ENCODE measurements at places on chromosomes 7 and 10.

GRCh38 chr10:209357-209756 is 74.1 kb downstream of the ZMYND11 start:
- no peak for DNase-seq

DNA sequence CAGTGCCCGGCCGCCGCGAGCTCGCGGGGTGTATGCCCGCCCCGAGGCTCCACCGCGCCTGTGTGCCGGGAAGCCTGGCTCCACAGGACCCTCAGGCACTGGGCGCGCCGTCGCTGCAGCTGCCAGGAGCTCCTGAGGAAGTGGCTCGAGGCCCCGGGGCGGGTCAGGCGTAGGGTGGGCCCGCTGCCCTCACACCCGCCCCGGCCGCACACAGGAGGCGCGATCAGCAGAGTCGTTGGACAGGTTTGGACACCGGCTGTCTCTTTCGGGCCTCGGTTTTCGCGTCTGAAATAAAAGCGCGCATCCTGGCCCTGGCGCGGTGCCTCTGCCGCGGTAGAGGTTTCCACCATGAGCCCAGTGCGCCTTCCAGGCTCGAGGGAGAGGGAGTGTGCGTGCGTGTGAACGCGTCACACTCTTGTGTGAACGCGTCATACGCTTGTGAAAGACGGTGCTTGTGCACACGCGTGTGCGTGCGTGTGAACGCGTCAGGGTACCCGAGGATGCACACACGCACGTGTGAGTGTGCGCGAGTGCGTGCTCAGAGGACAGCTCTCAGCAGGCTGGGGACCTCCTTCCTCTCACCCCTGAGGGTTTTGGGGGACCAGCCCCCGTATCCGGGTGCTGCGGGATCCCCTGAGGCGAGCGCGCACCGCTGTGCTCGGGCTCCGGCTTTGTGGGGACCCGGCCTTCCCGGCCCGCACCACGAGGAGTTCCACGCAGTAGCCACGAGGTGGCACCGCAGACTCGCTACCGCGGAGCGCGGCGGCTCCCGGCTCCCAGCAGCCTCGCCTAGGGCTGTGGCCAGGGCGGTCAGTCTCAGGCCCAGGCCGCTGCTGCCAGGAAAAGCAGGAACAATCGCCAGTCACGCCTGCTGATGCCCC is 83.8 kb downstream of the BMS1 start:
- DNase-seq = peak; percentile 64

DNA sequence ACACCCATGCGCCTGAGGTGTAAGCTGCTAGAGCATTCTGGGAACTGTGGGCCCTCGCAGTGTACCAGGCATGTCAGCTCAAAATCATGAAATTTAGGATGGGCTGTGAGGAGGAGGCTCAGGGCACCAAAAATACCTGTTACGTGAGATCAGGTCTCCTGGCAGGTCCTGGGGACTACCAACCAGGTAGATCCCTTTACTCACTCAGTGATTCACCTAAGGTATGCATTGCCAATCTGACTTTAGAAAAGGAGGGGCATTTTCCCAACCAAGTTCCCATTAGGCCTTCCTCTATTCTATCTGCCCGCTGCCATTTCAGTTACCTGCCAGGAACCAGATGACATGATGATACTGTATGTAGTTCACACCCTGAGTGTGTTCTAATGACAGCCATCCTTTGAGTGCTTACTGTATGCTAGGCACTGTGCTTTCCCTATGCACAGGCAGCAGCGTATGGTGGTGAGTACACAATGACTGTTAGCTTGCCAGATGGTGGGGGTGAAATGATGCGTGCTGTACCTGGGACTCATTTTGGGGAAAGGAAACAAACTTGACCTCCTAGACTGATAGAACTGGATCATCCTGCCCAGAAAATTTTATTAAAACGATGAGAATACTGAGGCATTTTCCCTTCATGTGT is 62.0 kb downstream of the CFAP58 start:
- DNase-seq = no peak

GRCh38 chr10:4070184-4070583 is 285.2 kb upstream of the KLF6 start:
- no peak for DNase-seq

GRCh38 chr10:84696610-84697009 is 368.2 kb downstream of the CCSER2 start:
- DNase-seq = no peak

DNA sequence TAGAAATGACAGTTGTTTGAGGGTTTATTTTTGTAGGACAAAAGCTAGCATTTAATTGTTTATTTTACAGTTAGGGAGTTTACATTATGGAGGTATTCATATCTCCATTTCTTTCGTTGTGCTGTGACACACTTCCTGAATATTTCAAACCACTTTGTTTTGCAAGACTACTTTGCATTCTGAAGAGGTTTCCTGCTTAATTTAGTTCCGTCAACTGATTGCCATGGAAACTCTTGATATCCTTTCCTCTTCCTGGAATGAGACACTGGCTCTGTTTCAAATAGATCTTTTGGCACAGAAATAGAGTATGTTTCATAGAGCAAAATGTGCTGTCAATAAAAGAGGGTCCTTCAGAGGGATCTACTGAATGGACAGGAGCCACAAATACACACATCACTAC is 159.5 kb upstream of the AGR3 start:
- DNase-seq = no peak

- DNase-seq = no peak
These were observed 11.2 kb upstream of the JAZF1 start for GRCh38 chr7:28191751-28192150.

DNA sequence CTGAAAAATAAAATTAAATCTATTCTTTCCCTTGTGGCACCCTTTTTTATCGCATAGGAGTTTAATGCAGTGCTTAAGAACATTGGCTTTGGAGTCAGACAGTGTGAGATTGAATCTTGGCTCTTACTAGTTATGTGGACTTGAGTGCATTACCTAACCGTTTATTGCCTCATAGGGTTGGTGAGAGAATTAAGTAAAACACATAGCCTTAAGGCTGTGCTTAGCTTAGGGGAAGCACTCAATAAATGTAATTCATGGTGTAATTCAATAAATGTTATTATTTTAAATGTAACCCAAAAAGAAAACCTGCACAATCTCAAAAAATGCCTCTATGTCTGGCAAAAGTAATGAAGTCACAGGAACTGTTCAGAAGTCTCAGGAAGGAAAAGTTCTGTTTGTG is 2.7 kb downstream of the STK17A start:
- DNase-seq = no peak

All from stimulated activated effector memory CD8-positive, alpha-beta T cell treated with anti-CD3 and anti-CD28 coated beads, Interleukin-12 subunit alpha, Interleukin-12 subunit beta, amount 100 ng/mL, for 72 hours (primary cell).